ENCODE measurements at places on chromosomes 5 and 9. TPM values are rescaled to one million over a fixed set of nuclear protein-coding genes. Genes with fewer than 3 reads are reported as not detected.
A peak's percentile ranks its signal among the peaks of the same experiment; 100 is the strongest.

DNA sequence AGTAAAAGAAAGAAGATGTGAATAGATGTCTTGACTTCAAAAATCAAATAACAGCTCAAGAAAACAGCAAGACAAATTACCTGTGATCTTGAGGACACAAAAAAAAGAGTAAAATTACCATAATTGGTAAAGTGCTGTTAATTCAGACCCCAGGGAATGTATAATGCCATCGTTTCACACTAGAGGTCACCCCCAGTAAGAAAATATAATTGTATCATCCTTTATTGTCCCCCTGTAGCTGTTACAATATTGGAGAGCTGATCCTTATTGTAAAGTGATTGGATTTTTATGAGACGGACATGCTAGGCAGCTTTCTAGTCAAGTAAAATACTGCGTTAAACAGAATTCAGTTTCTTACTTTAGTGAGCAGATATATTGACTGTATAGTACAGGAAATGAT lies 377.0 kb downstream of the TLE1 start:
- no peak for DNase-seq

DNA sequence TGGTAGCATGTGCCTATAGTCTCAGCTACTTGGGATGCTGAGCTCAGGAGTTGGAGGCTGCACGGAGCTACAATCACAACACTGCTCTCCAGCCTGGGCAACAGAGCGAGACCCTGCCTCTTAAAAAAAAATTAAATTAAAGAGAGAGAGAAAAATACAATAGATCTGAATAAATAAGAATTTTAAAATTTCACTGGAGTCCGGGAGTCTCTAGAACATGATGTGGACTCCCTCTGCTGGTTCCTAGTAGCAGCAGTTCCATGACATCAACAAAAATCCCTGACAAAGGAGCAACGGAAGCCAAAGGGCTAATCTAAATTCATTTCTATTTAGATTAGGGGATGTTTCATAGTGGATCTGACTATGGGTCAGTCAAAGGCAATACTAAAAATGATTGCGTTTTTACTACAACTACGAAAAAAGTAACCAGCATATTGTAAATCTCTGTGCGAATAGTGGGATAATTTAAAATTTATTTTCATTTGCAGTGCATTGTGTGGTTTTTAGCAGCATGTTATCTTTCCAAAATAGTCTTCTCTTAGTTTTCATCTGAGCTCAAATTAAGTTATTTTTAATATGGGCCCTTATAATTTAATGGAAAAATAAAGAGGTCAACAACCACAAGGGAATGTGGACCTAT lies 6.7 kb downstream of the INIP start:
- DNase-seq: peak; percentile 57

The MARVELD2 gene
- polyA plus RNA-seq: 0.31 TPM

GRCh38 chr9:93024646-93024910 lies 33.9 kb upstream of the SUSD3 start:
- no peak for DNase-seq
